Common myeloid progenitor, CD34-positive (primary cell): ENCODE measurements at places on chromosomes 2 and 18.

DNA sequence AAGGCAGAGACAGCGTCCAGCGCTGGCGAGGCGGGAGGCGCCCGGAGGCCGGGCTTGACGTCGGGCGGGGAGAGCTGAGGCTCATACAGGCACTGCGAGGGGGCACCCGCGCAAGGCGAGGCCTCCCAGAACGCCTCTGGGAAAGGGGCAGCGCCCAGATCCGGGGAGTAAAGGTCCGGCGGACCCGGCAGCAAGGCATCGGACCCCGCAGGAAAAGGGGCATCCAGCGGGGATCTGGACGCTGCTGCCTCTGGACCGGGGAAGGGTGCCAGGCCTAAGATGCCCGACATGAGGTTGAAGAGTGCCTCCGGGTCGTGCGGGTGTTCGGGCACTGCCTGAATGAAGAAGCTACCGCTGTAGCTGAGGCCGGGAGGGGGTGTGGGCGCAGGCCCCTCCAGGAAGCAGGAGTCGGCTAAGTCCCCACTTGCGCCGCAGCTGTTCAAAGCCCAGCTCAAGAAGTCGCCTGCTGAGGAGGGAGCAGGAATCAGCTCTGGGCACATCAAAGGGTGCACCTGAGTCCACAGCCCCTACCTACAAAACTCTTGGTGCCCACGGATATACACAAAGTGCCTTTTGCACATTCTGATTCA lies 937 bp downstream of the EGR4 start:
- DNase-seq, result peak; percentile 4

DNA sequence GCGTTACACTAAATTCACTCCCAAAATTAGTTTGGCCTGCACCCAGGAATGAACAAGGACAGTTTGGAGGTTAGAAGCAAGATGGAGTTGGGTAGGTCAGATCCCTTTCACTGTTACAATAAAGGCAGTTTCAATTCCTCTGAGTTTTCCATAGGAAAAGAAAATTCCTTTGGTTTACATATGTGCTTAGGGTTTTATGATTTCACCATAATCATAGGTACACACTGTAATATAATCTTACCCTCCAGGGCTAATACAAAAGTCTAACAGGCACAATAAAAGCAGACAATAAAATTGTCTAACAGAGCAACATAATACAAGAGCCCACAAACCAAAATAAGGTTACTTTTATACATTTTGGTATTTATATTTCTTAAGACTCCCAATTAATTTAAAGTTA lies 391.5 kb upstream of the KCNJ3 start:
- no peak for DNase-seq

GRCh38 chr2:47568164-47568850 lies 165.4 kb downstream of the MSH2 start:
- no peak for DNase-seq

DNA sequence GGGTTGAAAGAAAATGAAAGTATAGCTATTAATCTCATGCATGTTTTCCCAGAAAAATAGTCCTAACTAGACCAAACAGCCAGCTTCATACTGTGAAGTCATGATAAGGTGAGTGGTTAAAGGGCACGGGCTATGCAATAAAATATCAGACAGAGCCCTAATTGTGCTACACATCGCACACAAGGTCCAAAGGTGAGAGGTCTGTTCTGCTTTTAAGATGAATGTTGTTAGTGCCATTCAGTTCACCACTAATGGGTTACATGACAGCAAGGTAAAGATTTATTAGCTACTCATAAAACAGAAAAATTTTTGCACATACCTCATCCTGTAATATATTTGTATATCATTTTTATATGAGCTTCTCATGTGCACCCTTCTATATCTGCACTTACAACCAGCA lies 105.0 kb upstream of the STK17B start:
- DNase-seq, result peak; percentile 44

DNA sequence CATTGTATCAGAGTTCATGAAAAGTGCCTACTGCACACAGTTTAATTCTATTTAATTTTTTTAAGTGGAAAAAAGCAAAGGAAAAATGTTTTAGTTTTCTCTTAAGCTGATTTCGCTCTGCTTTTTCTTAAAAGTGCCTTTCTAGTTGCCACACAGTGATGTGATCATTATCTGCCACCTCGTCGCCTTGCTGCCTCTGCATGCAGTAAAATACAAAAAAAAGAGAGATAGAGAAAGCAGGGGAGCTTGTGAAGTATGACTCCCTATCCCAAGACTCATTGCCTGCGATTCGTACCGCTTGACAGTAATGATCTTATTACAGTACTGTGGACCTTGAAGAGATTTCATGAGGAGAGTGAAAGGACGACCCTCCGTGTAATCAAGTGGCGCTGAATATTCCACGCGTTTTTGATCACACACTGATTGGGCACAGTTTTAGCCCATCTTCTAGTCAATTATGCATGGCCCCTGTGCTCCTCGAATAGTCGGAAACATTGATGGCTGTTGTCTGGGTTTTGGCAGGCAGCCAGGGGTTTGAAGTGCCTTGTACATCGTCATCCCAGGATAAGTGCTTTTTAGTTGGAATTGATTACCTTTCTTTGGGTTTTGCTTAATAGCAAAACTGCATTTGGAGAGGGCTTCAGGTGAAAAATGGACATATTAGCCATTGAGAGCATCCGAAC lies 188.3 kb downstream of the GBX2 start:
- no peak for DNase-seq
